Activated CD4-positive, alpha-beta memory T cell treated with anti-CD3 and anti-CD28 coated beads, Interleukin-2, amount 10 ng/mL, durations not matched to agents 7 days and 5 days (primary cell): ENCODE measurements at places on chromosomes 12 and 14. TPM values are rescaled to one million over a fixed set of nuclear protein-coding genes. Genes with fewer than 3 reads are reported as not detected.

DNA sequence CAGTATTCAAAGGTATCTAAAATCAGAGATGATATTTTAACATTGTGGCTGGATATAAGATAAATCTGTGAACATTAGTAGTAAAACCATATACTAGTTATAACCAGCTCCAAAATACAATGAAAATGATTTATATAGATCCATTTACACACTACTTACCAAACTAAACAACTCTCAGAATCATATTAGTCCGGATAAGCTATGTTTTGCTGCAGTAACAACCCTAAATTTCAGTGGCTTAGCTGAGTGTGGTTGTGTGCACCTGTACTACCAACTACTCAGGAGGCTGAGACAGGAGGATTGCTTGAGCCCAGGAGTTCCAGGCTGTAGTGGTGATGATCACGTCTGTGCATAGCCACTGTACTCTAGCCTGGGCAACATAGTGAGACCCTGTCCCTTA, 23.8 kb downstream of the ZDHHC17 start:
- DNase-seq: no peak

GRCh38 chr12:30219047-30219446, 435.3 kb upstream of the TMTC1 start:
- DNase-seq: no peak

GRCh38 chr14:57865403-57866198, at the start of gene SLC35F4:
SLC35F4 (minus strand) TSS chr14:57866092.
- no peak for DNase-seq

DNA sequence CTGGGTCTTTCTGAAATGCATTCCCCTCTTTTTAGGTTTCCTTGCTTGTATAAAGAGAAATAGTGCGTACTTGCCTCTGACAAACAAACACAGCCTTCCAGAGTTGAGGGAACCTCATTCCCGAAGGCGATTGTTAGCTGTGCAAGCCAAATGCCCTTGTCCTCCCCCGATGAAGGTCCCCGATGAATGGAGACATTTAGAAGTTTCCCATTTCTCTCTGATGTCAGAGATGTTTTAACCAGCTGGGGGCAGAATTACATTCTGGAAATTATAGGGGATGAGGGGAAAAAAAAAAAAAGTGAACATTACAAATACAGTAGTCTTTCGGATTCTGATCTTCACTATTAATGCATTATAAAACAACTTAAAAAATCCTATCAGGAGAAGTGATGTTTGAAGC, 366.8 kb downstream of the VRK1 start:
- no peak for DNase-seq

DNA sequence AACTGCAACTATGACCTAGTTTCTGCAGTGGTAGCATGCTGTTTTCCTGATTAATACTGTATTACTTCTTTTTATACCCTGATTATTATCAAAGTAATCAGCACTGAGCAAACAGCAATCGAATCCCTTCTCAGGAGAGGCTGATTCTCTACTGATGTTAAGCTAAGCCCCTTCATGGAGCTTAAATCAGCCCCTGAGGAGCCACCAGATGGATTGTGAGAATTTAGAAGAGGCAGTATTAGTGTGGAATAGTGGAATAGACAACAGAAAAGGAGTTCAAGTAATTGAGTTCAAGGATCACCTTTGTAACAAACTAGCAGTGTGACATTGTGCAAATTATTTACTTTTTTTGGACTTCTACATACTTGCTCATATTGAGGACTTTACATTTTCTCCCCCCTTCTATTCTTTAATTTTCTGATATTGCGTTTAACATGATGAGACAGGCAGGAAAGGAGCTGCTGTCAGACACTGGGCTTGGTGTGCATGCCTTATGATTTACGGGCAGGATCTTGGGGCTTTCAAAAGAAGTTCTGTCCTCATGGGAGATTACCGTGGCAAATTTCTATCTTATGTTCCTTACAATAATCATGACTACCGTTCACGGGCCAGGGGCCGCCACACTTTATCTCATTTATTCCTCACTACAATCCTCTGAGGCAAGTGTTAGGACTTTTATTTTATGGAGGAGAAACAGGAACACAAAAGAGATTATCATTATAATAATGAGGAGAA, 68.0 kb downstream of the PTPRR start:
- no peak for DNase-seq

DNA sequence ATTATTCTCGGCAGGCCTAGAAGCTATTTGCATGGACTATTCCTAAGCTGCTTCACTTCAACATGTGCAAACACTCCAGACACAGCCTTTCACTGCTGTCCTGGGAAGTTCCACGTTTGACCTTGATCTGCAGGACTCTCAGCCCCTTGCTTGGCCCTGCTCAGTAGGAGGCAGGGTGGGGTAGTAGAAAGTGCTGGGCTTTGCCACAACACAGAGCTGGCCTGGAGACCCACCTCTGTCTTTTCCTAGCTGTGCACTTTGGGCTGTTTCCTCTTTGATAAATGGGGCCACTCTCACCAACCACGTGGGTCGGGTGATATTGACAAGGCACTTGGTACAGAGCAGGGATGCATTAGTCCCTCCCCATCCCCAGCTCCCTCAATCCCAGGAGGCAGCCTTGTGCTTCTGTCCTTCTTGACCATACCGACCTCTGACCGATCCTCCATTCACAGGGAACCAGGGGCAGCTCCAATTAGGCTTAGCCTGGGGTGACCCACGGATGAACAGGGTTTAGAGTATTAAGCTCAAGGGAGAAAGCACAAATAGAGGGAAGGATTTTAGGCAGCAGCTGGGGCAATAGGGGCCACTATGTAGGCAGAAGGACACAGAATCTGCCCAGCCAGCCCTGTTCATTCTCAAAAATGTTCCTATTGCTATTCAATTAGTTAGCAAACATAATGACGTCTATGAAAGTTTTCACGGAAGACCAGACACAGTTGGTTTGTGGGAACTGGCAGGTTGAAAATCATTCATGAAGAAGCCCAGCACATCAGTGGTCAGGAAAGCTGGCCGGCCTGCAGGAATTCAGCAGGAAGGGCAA, 63.3 kb downstream of the SYNE3 start:
- DNase-seq: no peak

GRCh38 chr12:91887957-91888356, 257.7 kb downstream of the BTG1 start:
- DNase-seq: no peak

DNA sequence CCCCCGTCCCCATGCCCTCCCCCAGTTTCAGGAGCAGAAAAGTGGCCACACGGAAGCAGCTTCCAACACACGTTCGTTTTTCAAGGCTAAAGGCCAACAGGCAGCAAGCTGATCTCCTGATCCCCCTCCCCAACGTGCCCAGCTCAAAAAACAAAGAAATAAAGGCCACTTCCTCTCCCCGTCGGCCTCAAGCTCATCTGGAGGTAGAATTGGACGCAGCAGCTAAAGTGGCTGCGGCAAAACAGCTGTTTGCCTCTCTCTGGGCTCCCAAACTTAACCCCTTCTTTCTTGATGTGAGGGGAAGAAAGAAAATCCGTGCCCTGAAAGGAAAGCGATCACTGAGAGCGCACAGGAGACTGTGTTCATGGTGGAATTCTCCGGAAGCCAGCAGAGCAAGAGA, 66.3 kb downstream of the SCARB1 start:
- no peak for DNase-seq

- DNase-seq: no peak
Observed at GRCh38 chr14:98952593-98953350, 319.2 kb downstream of the BCL11B start.

- no peak for DNase-seq
Observed at GRCh38 chr12:68479896-68480291, 130.8 kb upstream of the RAP1B start.

DNA sequence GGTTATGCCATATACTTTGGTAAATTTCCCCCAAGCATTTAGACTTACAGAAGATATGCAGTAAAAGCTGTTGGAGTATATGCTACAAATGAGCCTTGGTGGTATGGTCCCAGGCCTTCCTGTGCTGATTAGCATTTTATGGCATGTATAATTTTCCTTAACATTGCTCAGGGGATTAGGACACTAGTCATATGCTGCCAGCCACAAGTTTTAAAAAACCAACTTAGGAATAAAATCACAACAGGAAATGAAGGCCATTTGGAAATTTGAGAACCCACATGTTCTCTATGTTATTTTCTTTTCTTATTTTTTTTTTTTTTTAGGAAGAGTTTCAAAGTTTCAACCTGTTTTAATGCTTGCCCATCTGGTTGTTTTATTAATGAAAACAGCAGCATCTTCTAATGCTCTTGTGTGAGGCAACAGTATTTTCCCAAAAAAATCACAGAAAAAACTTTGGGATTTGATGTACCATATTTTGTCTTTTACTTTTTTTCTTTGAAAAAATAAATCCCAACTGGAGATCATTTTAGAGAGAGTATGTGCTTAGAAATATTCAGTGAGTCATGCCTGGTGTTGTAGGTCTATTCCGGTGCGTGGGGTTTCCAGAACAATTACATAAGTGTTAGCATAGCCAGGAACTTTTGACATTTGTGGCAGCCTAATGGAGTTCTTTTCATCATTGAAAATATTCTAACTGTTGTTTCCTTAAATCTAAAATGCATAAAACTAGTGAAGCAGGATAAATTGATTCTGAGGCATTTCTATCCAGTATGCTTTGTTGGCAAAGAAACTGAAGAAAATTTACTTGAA, 21.7 kb upstream of the DUSP6 start:
- no peak for DNase-seq

DNA sequence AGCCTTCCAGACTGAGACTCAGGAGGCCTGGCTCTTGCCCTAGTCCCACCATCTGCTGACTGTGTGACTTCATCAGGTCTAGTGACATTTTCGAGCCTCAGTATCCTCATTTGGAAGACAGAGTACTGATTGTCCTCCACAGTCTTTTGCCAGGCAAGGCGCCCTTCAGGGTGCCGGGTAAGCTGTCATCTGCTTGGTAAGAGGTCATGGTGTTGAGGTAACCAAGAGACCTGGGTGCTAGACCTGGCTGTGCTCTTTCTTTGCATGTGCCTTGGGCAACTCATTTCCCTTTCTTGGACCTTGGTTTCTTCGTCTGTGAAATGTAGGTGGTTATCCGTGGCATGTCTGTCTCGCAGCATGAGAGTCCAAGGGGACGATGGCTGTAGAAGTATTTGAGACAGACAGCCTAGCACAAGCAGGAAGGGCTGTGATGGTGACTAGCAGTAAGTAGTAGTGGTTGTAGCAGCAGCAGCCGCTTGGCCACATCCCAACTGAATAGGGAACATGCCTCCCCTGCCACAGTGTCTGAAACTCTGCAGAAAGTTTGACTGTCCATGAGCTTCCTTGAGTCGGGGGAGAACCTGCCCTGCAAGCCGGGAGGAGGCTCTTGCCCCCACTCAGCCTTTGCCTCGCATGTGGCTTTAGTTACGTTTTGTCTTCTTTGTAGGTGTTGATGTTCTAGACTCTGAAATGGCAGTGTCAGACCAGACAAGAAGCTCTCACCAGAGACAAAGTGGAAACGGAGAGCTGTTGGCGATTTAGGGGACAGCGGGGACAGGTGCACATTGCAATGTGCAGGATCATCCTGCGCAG, 40.3 kb downstream of the EVL start:
- no peak for DNase-seq

GRCh38 chr12:29611906-29612305, 114.4 kb upstream of the OVCH1 start:
- DNase-seq: no peak

- DNase-seq: no peak
Observed at GRCh38 chr12:104582739-104583138, 126.0 kb downstream of the CHST11 start.

GRCh38 chr14:85426068-85426935, 103.6 kb upstream of the FLRT2 start:
- DNase-seq: no peak

- DNase-seq: no peak
Observed at GRCh38 chr14:61670576-61670975, 24.7 kb upstream of the HIF1A start.

DNA sequence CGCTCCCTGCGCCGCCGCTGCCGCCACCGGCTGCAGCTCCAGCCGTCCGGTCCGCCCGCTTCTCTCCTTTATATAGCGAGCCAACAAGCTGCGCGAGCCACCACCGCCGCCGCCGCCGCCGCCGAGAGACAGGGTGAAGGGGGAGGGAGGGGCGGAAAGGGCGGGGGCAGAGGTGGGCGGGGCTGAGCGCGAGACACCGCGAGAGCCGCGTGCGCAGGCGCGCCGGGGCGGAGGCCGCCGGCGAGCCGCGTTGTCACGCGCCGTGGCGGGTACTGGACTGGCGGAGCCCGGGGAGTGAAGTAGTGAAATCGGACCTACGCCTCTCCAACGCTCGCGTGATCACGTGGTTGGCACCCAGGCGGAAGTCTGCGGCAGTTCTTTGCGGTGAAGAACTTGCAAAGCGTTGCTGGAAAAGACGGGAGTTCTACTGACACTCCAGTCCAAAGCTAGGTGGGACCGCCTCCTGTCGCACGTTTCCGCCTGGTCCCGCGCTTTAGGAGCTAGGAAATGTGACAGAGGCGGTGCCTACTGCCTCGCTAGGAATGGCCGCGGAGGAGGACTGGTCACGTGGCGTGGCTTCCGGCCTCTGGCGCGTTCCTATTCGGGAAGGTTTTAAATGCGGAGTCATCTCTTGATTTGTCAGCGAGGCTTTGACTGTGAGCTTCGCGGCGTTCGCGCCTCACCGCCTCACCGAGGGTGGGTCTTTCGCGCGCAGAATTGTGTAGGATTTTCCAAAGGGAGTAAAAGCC, at the start of gene GTF2A1:
GTF2A1 (minus strand) TSS at position 130 of the 749 bp plus-strand sequence. CDS start 441 bp downstream, outside the sequence.
- DNase-seq: peak; percentile 96

GRCh38 chr14:71333705-71334104, 426.4 kb downstream of the PCNX1 start:
- no peak for DNase-seq

DNA sequence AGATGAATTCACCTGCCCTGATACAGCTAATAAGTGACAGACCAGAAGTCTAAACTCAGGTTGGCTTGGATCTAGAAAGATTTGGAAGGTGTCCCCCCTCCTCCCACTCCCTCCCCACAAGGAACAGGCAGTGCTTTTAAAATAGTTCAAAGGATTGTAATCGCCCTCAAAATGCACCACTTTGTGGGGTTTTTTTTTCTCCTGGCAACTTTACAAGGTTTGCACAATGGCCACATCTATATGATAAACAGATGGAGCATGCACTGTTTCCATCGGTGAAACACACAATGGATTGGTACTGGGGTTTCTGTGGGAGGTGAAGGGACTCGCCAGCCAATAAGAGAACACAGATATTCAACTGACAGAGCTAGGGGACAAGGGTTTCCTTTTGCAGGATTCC, 137.4 kb downstream of the LLPH start:
- no peak for DNase-seq

GRCh38 chr12:1916371-1917171, 1.9 kb downstream of the CACNA2D4 start:
- DNase-seq: peak; percentile 4

DNA sequence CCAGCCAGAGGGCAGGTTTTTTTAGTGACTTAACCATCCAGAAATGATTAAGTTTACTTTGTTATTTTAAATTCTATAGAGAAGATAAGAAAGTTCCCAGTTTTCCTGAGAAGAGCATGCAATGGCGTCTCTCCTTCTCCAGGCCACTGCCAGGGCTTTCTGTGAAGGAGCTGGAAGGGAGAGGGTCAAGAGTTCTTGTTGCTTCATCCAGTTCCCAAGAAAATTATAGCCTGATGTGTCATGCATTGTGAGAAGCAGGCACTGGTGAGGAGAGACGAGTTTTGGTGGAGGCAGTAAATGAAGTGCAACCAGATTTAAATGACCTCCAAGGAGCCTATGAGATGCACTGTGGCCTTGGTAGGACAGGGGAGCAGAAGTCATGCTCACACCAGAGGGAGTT, 14.2 kb downstream of the ELK3 start:
- DNase-seq: no peak

GRCh38 chr12:46770501-46771183, 55.2 kb downstream of the SLC38A4 start:
- DNase-seq: no peak

Gene NFATC4
- not detected for total RNA-seq

Gene GLIPR1
- 52.3 TPM for total RNA-seq

Gene DAAM1
- 22.2 TPM for total RNA-seq

Gene SLC39A2
- total RNA-seq: not detected

Gene NGB
- not detected for total RNA-seq

Gene ACOT4
- total RNA-seq: 0.93 TPM

Gene DUSP6
- total RNA-seq: 170 TPM

Gene NUDT14
- 23.8 TPM for total RNA-seq
